ENCODE measurements at places on chromosomes 6 and 20.

DNA sequence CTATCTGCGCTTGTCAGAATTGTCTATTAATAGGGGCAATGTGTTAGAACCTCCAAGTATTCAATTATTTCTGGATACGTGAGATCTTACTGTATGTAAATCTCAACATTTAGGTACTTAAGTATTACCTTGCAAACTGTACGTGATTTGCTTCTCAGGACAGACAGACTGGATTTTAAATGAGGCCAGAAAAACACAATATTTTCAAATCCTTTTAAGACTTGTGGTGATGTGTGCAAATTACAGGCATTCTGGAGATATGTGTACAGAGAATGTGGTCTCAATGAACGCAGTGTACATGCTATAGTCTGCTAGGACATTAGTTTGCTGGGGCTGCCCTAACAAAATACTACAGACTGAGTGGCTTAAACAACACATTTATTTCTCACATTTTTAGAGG is 16.9 kb downstream of the CCR6 start:
- DNase-seq: no peak

DNA sequence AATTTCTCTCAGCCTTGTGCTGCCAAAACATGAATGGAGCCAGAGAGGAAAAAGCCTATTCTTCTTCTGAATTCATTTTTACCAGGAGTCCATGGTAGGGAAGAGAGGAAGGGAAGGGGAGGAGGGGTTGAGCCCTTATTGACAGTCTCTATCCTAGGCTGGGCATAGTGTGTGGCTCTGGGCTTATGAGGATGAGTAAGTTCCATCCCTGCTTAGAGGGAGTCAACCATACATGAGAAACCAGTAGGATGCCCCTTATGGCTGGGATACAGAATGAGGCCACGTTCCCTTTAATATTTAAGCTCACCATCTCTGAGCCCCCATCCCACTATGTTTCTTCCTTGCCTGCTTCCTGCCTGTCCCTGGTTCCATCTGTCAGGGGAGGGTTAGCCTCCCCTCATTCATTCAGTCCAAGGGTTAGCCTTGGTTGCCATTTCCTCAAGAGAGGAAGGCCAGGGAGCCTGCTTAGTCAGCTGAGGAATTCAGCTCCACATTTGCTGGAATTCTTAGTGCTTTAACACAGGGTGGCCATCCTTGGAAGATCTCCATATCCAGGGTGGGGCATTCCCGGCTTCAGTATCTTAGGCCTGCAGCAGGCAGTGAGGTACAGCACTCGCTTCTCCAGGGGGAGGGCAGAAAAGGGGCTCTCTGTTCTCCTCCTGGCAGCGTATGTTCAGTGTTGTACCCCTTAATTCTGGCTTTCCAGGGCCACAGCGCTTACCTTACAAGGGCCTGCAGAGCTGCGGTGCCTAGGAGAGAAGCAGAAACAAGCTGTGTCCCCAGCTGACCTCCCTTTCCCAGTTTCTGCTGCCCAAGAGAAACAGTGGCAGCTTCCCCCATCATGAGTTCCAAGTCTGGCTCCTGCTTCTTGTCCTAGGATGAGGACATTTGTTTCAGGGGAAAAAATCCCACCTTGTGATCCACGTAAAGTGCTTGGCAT is 12.5 kb downstream of the SIRT5 start:
- no peak for DNase-seq

- no peak for DNase-seq
Observed at GRCh38 chr6:111237852-111238251, 150.5 kb downstream of the SLC16A10 start.

- DNase-seq: no peak
Observed at GRCh38 chr6:169884158-169884557, 132.7 kb downstream of the ERMARD start.

- peak; percentile 10 for DNase-seq
Observed at GRCh38 chr6:85126485-85127167, 323.3 kb upstream of the NT5E start.

GRCh38 chr6:168071620-168072019 is 7.4 kb downstream of the FRMD1 start:
- DNase-seq: no peak

GRCh38 chr6:42028234-42029061 is 21.9 kb upstream of the TAF8 start:
- no peak for DNase-seq

- no peak for DNase-seq
Observed at GRCh38 chr6:42978487-42978838, 518 bp downstream of the PEX6 start.

- no peak for DNase-seq
Observed at GRCh38 chr6:21582651-21583050, 10.9 kb upstream of the SOX4 start.

- no peak for DNase-seq
Observed at GRCh38 chr6:367891-368630, 23.5 kb upstream of the IRF4 start.

- DNase-seq: no peak
Observed at GRCh38 chr6:135630789-135631376, 133.3 kb upstream of the AHI1 start.

- DNase-seq: no peak
Observed at GRCh38 chr6:27178860-27179259, 68.6 kb upstream of the PRSS16 start.

GRCh38 chr20:36633285-36633772 is 12.7 kb downstream of the SLA2 start:
- DNase-seq: no peak

DNA sequence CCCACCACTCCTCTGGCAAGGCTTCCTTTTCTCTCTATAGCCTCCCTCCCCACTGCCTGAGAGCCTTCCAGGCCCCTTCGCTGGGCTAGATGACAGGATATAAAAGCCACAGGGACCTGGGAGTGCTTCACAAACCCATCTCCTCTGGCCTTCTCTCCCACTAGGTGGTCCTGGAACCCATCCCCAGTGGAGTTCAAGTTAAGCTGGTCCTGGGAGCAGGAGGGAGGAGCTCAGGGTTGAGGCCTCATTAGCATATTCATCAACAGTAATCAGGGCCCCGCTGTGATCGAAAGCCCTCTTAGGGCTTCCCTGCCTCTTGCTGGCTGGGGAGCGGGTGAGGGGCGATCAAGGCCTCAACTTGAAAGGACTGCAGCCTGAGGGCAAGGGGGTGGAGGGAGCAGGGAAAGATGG is 9.1 kb downstream of the EBF4 start:
- DNase-seq: no peak

DNA sequence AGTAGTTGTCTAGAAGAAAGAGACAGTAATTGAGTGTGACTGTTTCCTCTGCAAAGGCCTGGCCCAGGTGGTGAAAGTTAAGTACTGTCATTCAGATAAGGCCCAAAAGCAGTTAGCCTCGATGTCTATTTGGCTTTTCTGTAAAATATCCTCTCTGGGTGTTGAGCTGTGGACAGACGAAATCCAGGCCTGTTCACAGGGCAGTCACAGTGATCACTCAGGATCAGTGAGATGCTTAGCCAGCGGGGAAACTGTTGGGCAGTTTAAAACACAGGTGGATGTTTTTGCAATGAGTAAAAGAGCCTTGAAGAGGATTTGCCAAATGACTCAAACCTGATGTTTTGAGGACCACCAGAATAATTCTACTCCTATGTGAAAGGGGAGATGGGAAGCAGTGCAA is 22.0 kb upstream of the PRDM1 start:
- no peak for DNase-seq

- no peak for DNase-seq
Observed at GRCh38 chr6:14040042-14040441, 77.5 kb upstream of the CD83 start.

- no peak for DNase-seq
Observed at GRCh38 chr6:117906507-117906957, 532 bp upstream of the SLC35F1 start.

GRCh38 chr20:2640899-2641298 is 11.5 kb upstream of the NOP56 start:
- DNase-seq: no peak

DNA sequence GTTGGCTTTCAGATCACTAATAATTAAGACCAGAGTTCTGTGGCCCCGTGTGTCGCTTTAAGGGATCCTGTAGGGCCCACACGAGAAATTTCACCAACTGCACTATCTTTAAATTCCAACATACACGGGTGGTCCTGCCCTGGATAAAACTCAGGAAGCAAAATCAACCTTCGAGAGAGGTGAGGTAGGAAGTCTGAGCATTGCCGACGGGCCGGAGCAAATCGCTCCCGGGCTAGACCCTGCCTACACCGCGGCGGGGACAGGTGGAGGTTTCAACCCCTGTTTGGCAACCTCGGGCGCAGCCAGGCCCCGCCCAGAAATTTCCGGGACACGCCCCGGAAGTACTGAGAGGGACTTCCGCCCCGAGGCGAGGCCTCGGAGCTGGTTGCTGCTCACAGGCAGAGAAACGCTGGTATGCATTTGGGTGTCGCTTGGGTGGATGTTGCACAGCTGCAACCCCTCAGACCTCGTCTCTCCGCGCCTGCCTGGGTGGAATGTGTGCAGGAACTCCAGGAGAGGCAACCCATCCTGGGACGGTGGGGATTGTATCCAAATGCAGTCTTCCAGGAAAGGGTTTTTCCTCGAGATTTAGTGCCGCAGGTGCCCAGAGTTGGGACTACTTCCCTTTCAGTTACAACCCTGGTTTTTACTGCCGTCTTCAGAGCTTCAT is 19.9 kb downstream of the ZKSCAN8 start:
- peak; percentile 65 for DNase-seq

- DNase-seq: peak; percentile 24
Observed at GRCh38 chr20:37627060-37627766, 66.6 kb upstream of the CTNNBL1 start.

DNA sequence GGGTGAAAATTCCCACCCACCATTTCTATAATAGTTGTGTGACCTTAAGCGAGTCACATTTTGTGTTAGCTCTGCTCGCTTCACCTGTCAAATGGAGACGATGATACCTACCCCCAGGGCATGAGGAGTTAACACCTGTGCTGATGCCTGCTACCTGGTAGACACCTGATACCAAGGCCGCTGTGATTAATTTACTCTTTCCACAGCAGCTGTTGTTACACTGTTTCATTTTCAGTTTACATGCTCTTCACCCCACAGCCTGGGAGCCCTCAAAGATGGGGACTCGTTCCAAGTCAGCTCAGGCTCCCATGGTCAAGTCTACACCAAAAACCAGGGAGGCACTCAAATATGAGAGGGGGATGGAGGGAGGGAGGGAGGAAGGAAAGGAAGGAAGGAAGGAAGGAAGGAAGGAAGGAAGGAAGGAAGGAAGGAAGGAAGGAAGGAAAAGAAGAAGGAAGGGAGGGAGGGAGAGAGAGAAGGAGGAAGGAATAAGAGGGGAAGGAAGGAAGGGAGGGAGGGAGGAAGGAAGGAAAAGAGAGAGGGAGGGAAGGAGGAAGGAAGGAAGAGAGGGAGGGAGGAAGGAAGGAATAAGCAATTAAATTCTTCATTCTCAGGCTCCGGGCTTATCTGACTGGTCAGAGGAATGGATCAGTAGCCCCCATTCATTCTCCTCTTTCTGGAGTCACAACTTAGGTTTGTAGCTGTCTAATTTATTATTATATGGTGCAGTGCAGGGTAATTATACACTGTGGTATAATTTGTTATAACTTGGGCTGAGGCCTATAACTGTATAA is 40.9 kb downstream of the PDYN start:
- DNase-seq: peak; percentile 32

- no peak for DNase-seq
Observed at GRCh38 chr6:134267917-134268361, 50.0 kb downstream of the SGK1 start.

GRCh38 chr6:4378319-4378996 is 243.1 kb upstream of the ECI2 start:
- no peak for DNase-seq

DNA sequence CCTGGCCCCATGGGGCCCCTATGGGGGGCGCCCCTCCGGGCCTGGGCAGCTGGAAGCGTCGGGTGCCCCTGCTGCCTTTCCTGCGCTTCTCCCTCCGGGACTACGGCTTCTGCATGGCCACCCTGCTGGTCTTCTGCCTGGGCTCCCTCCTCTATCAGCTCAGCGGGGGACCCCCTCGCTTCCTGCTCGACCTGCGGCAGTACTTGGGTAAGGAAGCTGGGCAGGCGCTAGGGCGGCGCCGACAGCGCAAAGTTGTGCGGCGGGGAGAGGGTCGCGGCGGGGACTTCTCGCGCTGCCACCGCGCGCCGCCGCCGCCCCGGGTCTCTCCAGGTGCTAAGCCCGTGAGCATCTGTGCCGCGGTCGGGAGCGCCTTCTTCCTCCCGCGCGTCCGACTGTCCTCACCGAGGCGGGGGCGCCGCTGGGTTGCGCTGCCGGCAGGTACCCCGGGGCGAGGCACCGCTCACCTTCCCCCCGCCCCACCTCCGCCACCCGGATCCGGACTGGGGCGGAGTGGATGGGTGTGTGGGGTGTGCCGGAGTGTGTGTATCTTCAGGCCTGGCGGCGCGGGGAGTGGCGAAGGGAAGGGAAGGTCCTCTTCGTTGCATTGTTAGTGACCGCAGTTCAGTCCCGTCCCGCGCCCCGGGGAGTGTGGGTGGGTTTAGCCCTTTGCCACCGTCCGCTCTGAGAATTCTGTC is 788 bp downstream of the UST start:
- DNase-seq: no peak

DNA sequence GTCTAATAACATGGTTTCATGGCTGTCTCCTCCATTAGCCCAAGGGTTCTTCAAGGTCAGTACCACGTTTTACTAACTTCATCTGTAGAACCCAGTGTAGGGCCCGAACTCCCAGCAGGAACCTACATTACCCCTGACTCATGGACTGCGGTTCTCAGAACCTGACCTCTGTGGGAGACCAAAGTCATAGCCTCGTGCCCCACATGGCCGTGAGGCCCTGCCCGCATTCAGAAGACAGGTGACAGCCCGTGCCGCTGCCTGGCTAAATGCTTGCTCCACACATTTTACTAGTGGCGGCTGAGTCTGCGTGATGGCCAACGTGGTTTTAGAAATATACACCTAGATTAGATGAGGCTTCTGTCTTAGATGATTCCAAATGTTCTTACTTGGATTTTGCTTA is 94.9 kb downstream of the CDH4 start:
- no peak for DNase-seq

GRCh38 chr20:45798935-45799642 is 7.3 kb downstream of the DNTTIP1 start:
- DNase-seq: peak; percentile 58

DNA sequence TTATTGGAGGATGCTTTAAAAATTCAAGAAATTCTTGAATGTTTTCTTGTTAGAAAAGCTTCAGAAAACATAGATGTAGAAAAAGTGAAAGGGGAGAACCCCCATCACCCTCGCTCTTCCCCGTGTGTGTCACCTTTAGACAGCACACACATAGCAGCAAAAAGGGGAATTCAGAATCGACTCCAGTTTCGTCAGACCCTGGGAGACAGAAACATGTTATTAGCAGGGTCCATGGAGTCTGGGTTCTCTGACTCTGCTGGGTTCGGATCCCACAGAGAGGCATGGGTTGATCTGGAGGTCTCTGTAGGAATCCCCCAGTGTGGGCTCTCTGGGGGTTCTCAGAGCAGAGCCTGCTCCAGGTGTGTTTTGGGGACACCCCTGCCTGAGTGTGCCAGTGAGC is 43.7 kb downstream of the ARHGAP40 start:
- no peak for DNase-seq

GRCh38 chr20:62480318-62480717 is 4.5 kb upstream of the GATA5 start:
- DNase-seq: no peak

DNA sequence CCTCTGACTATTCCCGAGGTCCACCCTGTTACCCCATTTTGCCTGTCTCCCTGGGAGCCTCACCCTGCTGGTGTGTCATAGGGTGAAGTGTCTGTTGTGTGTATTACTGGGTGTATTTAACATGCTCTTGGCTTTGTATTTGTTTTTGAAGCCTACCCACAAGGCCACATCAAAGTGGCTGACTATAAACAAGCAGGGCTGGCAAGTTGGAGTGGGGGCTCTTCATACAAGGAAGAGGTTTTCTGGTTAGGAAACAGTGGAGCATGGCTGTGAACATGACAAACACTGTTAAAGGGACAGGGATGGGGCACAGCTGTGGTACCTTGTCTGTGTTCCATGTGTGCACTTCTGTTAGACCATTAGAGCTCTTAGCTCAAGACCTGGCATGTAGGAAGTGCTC is 26.3 kb downstream of the HECA start:
- DNase-seq: no peak

Data from GM12891 (cell line).